Cardiac fibroblast (primary cell): ENCODE measurements at places on chromosomes 6 and 20.

- peak; percentile 87 for DNase-seq
Observed at GRCh38 chr6:11909696-11910132, 102.4 kb upstream of the HIVEP1 start.

DNA sequence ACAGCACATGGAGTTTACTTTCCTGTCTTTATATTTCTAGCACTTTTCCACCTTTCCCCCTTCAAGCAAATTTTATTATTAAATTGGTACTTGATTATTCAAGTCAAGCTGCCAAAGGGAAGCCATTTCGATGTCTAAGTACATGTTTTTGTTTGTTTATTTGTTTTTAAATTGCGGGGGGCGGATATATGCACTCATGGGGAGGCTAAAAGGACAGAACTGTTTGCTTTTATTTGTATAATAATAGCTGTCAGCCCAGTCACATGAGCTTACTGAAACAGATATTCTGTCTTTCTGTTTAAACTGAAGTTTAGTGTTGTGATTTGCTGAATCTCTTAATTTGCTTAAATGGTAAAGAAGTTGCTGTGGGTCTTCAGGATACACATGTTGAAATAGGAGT is 49.6 kb upstream of the PLCG1 start:
- no peak for DNase-seq

- DNase-seq: no peak
Observed at GRCh38 chr20:19026121-19026878, 186.1 kb upstream of the SLC24A3 start.

- no peak for DNase-seq
Observed at GRCh38 chr20:62879275-62880146, 17.9 kb upstream of the TCFL5 start.

- DNase-seq: no peak
Observed at GRCh38 chr6:103011605-103012004, 1618.1 kb downstream of the GRIK2 start.
